ENCODE measurements at places on chromosomes 12 and 14. TPM values are rescaled to one million over a fixed set of nuclear protein-coding genes. Genes with fewer than 3 reads are reported as not detected.

DNA sequence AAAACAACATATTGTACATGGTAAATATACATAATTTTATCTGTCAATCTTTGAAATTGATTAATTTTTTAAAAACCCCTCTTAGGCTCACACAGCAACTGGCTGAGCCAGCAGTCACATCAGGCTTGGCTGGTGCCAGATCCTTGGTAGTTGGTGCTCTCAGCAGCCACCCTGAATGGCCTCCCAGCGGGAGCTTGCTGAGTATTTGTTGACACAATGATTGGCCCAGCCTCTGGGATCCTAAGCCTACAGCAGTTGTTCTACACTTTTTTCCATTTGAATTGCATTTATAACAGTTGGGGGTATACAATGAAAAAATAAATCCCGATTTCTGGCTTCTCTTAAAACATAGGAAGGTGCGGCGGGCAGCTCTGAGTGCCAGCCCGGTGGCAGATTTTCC lies 11.1 kb downstream of the PRKAB1 start:
- H3K4me1 ChIP-seq, result no peaks in the 10 kb centered on the region
- H3K27me3 ChIP-seq, result no peaks in the 10 kb centered on the region
- peaks cover 71% of the 10 kb centered on the region for H3K36me3 ChIP-seq
- no peak overlapping the region for H3K27ac ChIP-seq

GRCh38 chr14:32938719-32939253 lies at the start of gene NPAS3:
Gene NPAS3, plus strand, starts transcription at chr14:32938879.
- H3K4me3 ChIP-seq, result peak within 1 kb of the TSS; percentile 88
- no peaks in the 10 kb centered on the region for H3K27me3 ChIP-seq
- H3K27ac ChIP-seq, result peak within 1 kb of the TSS; percentile 98
- no peaks in the 10 kb centered on the region for H3K36me3 ChIP-seq
- H3K4me1 ChIP-seq, result peaks cover 32% of the 10 kb centered on the region
- DNase-seq, result no peak

GRCh38 chr12:54460317-54460923 lies 13.0 kb downstream of the GTSF1 start:
- H3K4me1 ChIP-seq, result no peaks in the 10 kb centered on the region
- H3K27ac ChIP-seq, result no peak overlapping the region
- H3K36me3 ChIP-seq, result no peaks in the 10 kb centered on the region
- H3K27me3 ChIP-seq, result no peaks in the 10 kb centered on the region
- no peak overlapping the region for H3K4me3 ChIP-seq

- no peak overlapping the region for H3K27ac ChIP-seq
- H3K4me1 ChIP-seq, result no peaks in the 10 kb centered on the region
- H3K27me3 ChIP-seq, result no peaks in the 10 kb centered on the region
- H3K36me3 ChIP-seq, result no peaks in the 10 kb centered on the region
- H3K4me3 ChIP-seq, result no peak overlapping the region
Measured at GRCh38 chr12:114588061-114588460, 95.9 kb downstream of the TBX3 start.

GRCh38 chr12:32015036-32015435 lies 55.8 kb downstream of the RESF1 start:
- no peak overlapping the region for H3K4me3 ChIP-seq
- DNase-seq, result no peak
- no peaks in the 10 kb centered on the region for H3K27me3 ChIP-seq
- H3K4me1 ChIP-seq, result no peaks in the 10 kb centered on the region
- H3K27ac ChIP-seq, result no peak overlapping the region

DNA sequence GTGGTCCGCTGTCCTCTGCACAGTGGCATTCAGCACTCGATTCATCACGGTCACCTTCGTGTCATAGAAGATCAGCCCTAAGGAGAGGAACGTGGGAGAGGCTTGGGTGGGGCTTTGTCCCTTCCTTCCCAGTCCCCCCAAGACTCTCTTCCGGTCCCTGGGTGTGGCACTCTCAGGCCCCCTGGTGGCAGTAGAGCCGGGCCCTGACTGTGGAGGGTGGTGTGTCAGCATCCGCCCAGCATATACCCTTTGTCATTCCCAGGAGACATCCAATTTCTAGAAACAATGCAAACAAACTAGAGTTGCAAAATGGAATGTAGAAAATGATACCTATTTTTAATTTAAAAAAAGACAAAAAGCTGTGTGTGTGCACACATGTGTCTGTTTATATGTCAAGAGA lies 45.0 kb downstream of the TRAFD1 start:
- H3K27ac ChIP-seq, result no peak overlapping the region
- no peak for DNase-seq
- no peaks in the 10 kb centered on the region for H3K4me1 ChIP-seq
- H3K4me3 ChIP-seq, result no peak overlapping the region

- no peak overlapping the region for H3K4me3 ChIP-seq
- no peaks in the 10 kb centered on the region for H3K4me1 ChIP-seq
- no peak for DNase-seq
- H3K36me3 ChIP-seq, result no peaks in the 10 kb centered on the region
Measured at GRCh38 chr14:33019346-33019745, 80.7 kb downstream of the NPAS3 start.

- no peaks in the 10 kb centered on the region for H3K36me3 ChIP-seq
- no peak for DNase-seq
Measured at GRCh38 chr12:81245907-81246570, 168.2 kb downstream of the ACSS3 start.

DNA sequence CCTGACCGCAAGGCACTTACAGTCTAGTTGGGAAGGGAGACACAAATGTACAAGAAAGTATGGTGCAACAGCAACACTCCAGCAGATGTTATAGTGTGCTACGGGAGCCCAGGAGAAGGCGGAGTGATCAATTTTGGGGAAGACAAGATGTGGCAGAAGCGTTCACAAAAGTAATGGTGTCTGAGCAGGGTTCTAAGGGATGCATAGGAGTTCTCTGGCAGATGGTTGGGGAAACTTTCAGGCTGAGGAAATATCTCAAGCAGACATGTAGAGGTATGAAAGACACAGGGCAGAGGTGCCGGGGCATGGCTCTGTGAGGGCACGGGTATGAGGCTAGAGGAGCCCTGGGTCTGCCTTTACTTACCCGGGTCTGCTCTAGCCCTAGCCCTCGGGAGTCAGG lies 5.1 kb upstream of the TNFRSF1A start:
- no peak for DNase-seq
- peak overlapping the region; percentile 93 for H3K27ac ChIP-seq
- H3K4me1 ChIP-seq, result no peaks in the 10 kb centered on the region
- H3K36me3 ChIP-seq, result no peaks in the 10 kb centered on the region
- H3K4me3 ChIP-seq, result no peak overlapping the region

DNA sequence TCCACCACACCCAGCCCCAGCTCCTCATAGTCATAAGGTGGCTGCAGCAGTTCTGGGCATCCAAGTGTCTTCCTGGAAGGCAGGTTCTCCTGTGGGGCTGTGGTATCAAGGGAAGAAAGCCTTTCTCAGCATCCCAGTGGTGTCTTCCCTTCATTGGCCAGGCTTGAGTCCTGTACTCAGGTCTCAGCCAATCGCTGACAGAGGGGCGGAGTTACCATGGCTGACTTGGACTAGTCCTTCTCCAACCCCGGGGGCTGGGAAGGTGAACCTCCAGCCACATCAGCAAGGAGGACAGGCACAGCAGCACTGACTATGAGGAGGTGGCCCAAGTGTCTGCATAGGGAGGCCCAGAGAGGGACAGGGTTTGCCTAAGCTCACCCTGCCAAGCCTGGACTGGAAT lies 64.0 kb upstream of the SLC24A4 start:
- no peak overlapping the region for H3K27ac ChIP-seq
- H3K36me3 ChIP-seq, result no peaks in the 10 kb centered on the region
- no peak overlapping the region for H3K4me3 ChIP-seq
- H3K27me3 ChIP-seq, result peaks cover 17% of the 10 kb centered on the region
- no peak for DNase-seq

DNA sequence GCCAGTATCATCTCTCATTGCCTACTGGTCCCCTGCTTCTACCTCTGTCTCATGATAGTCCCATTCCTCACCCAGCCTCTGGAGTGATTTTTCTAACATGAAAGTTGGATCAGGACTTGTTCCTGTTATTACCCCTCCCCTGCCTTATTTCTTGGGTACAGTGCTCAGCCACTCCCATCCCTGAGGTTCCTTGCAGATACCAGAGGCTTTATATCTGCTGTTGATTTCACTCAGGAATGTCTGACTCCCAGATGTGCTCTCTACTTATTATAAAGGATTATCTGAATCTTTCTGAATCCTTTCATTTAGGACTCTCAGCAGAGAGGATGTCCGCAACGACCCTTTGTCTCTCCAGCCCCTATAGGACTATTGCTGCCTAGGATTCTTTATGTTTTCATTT lies 111.2 kb downstream of the LRRK2 start:
- no peak for DNase-seq
- H3K36me3 ChIP-seq, result peaks cover 19% of the 10 kb centered on the region
- H3K27me3 ChIP-seq, result no peaks in the 10 kb centered on the region
- no peak overlapping the region for H3K27ac ChIP-seq

DNA sequence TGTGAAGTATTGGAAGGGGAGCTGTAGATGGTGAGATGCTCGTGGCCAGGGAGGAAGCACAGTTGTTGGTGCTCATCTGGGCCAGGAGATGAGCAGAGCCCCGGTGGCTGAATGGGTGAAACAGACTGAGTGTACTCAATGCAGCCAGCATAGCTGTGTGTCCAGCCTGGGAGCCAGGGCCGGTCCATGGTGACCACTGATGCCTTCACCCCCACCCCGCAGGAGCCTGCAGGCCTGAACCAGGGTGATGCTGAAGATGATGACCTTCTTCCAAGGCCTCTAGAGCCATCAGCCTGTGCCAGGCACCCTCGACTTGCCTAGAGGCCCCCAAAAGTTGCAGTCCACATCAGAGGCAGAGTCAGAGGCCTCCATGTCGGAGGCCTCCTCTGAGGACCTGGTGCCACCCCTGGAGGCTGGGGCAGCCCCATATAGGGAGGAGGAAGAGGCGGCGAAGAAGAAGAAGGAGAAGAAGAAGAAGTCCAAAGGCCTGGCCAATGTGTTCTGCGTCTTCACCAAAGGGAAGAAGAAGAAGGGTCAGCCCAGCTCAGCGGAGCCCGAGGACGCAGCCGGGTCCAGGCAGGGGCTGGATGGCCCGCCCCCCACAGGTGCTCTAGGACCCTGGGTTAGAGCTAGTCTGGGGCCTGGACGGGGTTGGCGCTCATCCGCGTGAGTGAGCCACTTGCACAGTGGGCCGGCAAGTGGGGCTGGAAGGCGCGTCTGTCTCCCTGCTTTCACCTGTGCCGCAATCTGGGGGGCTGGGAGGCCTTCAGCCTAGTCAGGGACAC lies 3.0 kb downstream of the TNFAIP2 start:
- no peak for DNase-seq
- peaks cover 22% of the 10 kb centered on the region for H3K27me3 ChIP-seq
- no peaks in the 10 kb centered on the region for H3K36me3 ChIP-seq

GRCh38 chr12:124795081-124795948 lies 68.3 kb downstream of the SCARB1 start:
- H3K36me3 ChIP-seq, result peaks cover 16% of the 10 kb centered on the region
- no peak overlapping the region for H3K4me3 ChIP-seq
- no peaks in the 10 kb centered on the region for H3K27me3 ChIP-seq
- no peak for DNase-seq

The DDIT3 gene
- 43.3 TPM for total RNA-seq

The JAG2 gene
- 3.2 TPM for total RNA-seq

The KRT83 gene
- not detected for total RNA-seq

The RNASE7 gene
- total RNA-seq, result not detected
